ENCODE measurements at places on chromosomes 1 and 21. TPM values are rescaled to one million over a fixed set of nuclear protein-coding genes. Genes with fewer than 3 reads are reported as not detected.

Gene GNG4
- 15.4 TPM for total RNA-seq

Gene MROH7
- not detected for total RNA-seq

Gene C8B
- not detected for total RNA-seq

Gene GPA33
- total RNA-seq, result not detected

Gene C1orf53
- 4.3 TPM for total RNA-seq
